Mesenchymal stem cell (in vitro differentiated cells and primary cell): ENCODE measurements at places on chromosomes 3 and 15.

DNA sequence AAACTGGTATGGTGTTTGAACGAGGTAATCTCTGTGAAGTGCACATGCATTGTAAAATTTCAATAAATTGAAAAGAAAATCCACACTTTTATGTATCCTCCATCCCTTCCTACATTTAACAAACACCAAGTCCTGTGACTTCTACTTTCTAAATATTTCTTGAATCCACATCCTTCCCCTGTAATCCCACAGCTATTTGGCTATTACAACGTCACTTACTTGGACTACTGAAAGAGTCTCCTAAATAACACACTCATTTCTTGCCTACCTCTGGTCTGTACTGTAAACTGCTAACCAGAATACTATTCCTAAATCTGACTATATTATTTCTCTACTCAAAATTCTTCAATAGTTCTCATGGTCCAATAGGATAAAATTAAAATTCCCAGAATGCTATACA lies 176.1 kb downstream of the NEK10 start:
- DNase-seq, result no peak

DNA sequence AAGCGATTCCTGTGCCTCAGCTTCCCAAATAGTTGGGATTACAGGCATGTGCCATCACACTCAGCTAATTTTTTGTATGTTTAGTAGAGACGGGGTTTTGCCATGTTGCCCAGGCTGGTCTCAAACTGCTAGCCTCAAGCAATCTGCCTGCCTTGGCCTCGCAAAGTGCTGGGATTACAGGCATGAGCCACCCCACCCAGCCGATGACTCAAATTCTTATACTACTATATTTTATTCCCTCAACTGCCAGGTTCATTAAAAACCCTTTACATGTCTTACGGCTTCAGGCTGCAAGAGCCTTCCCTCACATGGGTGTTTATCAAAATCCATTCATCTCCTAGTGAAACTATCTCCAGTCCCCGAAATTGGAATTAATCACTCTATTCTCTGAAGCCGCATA lies 63.4 kb downstream of the CBLB start:
- no peak for DNase-seq

- peak; percentile 16 for DNase-seq
Measured at GRCh38 chr3:97658668-97659285, 105.8 kb upstream of the ARL6 start.

DNA sequence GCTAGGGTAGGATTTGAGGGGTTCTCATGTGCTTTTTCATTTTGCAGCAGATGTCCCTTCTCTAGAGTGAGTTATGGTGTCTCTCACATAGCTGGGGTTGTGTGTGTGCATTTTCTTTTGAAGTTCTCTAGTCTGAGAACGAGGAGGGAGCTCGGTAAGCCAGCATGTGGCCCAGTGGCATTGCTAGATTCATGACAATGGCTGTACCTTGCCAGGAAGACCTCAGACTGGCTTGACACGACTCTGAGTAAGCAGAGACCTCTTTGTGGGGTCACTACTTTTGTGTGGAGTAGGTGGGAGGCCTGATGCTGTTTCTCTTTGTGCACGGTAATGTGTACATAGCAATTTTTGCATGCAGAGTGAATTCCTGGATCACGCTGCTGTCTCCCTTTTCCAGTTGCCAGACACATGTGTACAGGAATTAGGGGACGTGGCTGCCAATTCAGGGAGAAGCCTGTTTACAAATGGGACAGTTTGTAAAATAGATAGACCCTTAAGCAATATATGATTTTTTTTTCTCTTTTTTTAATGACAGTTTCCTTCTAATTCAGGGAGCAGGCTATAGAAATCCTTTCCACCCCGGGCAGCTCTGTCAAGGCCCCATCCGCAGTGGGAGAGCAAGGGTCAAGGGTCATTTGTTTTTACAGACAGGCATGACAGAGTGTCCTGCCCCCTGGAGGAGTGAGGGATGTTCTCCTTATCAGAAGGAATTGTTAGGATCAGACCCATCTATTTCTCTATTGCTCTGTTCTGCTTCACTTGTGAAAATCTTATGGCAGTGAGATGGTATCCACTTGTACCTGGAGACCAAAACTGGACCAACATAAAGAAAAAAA lies 4.6 kb downstream of the CACNA1D start:
- no peak for DNase-seq
